LHCN-M2 (cell line): ENCODE measurements at places on chromosomes 4 and X. TPM values are rescaled to one million over a fixed set of nuclear protein-coding genes. Genes with fewer than 3 reads are reported as not detected.
A peak's percentile ranks its signal among the peaks of the same experiment; 100 is the strongest.

Gene SERPINA7
- not detected in 2 replicates for total RNA-seq

Gene MAGEB16
- total RNA-seq, result not detected in 2 replicates

Gene FGFBP2
- not detected in 2 replicates for total RNA-seq

Gene ANKRD17
- total RNA-seq, result 33.3 and 45.5 TPM in 2 replicates

Gene SPATA18
- total RNA-seq, result not detected in 2 replicates

Gene CITED1
- 0.17 and 1.0 TPM in 2 replicates for total RNA-seq

Gene PROM1
- total RNA-seq, result not detected in 2 replicates

Gene DGAT2L6
- not detected in 2 replicates for total RNA-seq

GRCh38 chrX:150663073-150663472 is 30.1 kb upstream of the MTMR1 start:
- no peak for DNase-seq

DNA sequence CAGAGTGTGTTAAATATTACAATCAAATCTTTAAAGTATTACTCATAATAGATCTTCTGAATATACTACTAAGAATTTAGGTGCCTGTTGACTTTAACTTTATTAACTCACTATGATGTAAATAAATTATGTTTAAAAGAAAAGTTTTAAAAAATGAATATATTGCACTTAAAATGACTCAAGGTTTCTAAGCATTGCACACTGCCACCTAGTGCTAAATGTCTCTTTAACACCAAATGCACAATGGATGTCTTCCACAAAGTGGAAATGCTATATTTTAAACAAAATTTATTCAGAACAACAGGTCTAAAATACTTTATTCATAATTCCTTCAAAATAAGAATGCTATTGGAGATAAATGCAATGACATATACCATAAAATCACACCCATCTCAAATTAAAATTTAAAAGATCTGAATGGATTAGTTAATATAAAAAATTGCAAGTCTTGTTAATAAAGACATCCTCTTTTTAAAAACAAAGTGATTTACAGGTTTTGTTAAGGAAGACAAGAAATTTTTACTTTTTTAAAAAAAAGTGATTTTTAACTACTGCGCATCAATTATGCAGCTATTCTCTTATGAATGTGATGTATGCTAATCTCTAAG is 5.5 kb downstream of the INPP4B start:
- peak; percentile 35 for DNase-seq

GRCh38 chrX:345020-345925 is 26.7 kb upstream of the GTPBP6 start:
- no peak for DNase-seq

DNA sequence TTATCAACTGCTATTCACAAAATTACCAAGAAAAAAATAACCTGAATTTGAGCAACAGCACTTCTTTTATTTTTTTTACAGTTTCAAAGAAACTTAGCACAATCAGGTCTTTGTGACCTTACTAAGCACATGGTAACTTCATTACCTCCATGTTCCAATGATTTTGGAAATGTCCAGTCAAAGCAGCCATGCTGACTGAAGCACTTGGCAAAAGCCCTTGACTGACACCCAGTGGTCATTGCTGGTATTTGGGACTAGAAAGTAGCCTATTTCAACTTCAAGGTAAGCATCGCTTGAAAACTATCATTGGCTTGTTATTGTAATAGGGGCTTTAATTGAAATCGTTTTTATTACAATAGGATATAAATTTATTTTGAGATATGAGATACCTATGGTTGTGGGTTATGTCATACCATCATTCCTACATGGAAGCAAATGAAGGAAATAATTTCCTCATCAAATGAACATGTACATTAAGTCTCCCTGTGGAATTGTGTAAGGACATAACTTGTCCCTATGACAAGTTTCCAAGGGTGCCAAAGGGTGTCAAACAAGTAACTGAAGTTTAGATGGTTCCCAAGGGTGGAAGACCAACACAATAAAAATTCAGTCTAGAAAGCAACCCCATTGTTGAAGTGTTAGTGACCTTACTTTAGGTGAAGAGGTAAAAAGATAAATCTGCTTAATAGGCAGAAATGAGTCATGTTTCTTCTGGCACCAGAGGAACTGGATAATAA is 15.2 kb upstream of the ANXA10 start:
- peak; percentile 66 for DNase-seq

DNA sequence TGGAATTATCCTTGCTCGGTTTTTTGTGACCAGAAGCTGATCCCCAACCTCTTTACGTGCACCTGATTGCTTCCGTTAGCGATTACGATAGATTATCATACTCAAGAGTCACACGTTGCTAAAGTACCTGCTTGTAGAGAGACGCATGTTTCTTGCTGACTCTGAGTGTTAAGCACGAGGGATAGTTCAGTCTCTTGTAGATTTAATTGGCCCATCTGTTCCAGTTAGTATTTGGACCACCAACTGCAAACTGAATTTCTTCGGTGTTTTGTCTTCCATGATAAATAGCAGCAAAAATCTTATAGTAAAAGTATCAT is 516 bp upstream of the COX18 start:
- no peak for DNase-seq

DNA sequence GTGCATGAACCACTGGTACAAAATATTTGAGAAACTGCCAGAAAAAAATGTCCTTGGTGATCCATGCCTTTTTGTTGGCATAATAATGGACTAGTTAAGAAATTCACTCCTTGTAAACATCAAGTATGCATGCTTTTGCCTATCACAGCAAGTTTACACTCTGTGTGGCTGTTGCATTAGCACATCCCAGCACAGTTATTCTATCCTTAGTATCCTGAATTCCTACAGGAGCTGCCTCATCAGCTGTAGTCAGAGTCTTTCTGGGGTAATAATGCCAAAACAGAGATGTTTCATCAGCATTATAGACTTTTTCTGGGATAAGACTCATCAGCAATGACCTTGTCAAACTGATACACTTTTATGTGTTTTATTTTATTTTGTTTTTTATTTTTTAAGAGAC is 82.8 kb downstream of the CHIC2 start:
- peak; percentile 17 for DNase-seq

DNA sequence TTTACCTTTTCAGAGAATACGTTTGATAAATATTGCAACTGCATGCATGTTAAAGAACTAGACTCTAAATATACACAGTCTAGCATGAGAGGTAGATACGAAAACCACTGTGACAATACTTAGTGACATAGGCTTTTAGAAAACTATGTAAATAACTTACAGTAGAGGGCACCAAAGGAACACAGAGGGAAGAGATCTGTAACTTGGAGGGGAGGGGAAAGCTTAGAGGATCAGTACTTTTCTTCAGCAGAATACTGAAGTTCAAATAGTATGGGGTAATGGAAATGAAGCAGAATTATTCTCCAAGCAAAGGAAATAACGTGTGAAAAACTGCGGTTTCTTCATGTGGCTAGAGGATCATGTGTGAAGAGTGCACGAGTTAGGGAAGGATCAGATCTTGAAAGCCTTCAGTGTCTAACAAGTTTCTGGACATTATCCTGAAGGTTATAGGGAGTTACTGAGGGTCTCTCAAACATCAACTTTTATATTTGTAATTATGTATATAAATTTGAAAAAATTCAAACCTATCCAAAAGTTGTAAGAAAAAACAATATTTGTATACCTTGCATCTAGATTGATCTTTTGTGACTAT is 264.3 kb downstream of the NPFFR2 start:
- peak; percentile 44 for DNase-seq

DNA sequence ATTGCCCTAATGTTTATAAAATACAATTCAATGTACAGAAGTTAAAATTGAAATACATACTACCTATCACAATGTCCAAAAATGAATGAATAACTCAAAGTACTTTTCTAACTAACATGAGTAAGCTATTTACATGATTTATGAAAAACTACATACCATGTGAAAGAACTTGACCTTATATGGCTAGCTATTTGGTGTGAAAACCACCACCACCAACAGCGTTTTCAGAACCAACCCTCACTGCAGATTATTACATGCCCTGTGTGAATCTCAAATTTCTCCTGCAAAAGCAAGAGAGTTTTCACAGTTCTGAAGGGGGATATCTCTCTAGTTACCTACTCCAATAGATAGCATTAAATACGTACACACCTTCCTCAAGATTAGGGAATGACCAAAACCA is 198.5 kb downstream of the SPATA18 start:
- no peak for DNase-seq

GRCh38 chr4:71784569-71785197 is 804 bp upstream of the GC start:
- DNase-seq, result no peak

- DNase-seq, result no peak
Observed at GRCh38 chrX:48784726-48785125, 1.7 kb upstream of the GATA1 start.

DNA sequence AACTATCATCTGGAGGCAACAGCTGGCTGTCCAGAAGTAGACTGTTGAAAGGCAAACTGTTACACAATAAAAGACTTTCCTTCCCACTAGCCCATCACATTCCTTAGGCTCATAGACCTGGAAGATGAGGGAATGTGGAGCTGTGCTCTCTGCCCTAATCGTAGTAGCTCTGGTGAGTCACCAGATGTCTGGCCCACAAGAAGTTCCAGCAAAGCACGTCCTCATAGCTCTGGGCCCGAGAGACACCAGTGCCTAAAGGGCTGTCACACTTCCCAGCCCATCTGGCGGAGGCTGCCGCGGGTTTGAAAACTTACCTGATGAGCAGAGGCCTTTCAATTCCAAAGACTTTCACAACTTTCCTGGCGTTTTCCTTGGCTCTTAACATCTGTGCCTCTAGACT is 81.7 kb upstream of the STOX2 start:
- DNase-seq, result peak; percentile 35

- peak; percentile 80 for DNase-seq
Observed at GRCh38 chr4:138310991-138311390, 68.8 kb upstream of the SLC7A11 start.

GRCh38 chr4:113410686-113411085 is 350.9 kb downstream of the CAMK2D start:
- DNase-seq, result no peak

- peak; percentile 14 for DNase-seq
Observed at GRCh38 chr4:6416518-6417286, 55.7 kb downstream of the PPP2R2C start.

- DNase-seq, result no peak
Observed at GRCh38 chr4:154528869-154529268, 21.3 kb downstream of the PLRG1 start.

DNA sequence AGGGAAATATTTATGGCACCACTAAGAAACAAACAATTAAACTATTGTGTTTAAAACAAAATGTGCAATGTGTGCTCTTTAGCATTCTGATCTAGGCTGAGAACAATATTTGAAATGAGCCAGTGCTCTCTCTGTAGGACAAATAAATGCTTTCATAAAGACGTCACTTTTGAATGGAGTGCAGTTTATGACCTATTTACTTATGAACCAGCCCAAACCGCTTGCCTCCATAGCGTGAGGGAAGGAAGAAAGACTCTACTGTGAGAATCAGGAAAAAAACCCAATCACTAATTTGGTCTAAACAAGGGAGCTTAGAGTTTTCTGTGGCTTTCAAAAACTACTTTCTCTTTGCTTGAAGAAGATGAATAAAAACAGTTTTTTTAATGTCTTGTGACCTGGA is 39.4 kb downstream of the SAT1 start:
- DNase-seq, result peak; percentile 34

DNA sequence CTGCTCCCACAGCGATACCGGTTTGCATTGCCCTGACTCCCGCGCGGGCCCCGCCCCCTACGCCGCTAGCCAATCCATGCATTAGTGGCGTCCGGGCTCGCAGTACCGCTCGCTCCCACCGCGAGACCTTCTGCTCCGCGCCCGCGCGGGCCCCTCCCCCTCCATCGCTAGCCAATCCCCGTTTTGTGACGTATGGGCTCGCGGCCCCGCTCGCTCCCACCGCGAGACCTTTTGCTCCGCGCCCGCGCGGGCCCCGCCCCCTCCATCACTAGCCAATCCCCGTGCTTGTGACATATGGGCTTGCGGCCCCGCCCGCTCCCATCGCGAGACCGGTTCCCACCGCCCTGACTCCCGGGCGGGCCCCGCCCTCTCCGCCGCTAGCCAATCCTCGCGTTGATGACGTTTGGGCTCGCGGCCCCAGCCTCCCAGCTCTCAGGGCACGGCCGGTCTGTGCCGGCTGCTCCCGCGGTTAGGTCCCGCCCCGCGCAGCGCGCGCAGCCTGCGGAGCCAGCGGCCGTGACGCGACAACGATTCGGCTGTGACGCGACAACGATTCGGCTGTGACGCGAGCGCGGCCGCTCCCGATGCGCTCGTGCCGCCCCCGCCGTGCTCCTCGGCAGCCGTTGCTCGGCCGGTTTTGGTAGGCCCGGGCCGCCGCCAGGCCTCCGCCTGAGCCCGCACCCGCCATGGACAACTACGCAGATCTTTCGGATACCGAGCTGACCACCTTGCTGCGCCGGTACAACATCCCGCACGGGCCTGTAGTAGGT is at the start of gene EMD:
TSS of gene EMD (plus strand) at position 497 of the 770 bp plus-strand sequence. CDS start at position 687, 190 bp downstream.
- DNase-seq, result peak; percentile 96

DNA sequence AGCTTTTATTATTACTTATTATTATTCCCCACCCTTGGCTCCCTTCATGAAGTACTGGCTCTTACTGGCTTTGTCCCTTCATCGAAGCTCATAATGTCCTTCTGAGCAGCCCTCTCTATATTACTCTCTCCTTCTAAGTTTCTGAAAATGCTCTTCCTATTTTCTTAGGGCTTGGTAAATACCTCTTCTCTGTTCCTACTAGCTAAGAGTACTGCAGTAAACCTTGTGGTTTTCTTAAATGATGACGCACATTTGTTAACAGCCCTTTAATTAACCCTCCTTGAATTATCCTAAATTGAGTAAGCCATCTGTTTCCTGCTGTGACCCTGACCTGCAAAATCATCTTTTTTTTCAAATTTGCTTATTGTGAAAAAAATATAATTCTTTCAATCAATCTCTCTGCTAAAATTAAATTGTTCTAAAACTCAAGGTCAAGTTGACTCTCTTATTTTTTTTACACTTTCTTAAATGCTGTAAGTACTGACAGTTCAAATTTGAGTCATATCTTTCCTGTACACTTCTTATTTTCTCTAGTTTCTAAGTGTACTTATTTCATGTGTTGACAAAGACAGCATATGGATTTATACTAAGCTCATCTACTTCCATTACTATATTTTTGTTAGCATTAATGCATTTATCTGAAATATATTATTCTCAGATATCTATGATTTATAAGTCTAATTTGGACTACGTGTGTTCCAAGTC is 148.9 kb downstream of the ADAM29 start:
- no peak for DNase-seq

DNA sequence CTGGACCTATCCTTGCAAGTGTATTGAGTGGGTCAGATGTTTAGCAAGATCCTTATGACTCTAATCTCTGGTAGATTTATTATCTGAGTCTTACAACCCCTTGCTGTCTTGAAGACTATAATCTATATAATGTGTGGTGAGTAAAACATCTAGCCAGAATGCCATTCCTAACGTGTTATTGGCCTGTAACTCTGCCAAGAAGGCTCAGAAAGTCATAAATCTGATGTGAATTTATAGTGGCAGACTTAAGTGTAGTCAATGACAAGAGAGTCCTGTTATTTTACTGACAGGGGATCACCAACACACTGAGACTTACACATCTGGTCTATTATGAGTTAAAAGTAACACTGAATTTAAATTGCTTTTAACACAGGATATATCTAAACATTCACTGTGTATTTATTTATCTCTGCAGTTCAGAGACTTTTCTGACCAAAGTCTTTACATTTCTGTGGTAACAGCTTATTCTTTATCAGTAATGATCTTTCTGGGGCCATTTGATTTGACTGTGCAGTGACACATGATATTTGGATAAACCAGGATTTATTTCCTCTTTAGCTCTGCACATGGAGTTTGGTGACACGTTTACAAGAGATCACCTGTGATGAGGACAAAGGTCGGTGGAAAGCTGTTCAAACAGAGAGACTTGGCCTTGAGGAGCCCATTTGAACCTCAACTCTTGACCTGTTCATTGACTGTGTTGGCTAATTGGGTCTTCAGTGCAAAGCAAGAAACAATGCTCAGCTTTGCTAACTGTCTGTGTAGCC is 415.8 kb downstream of the STIM2 start:
- DNase-seq, result no peak

GRCh38 chr4:114694770-114695169 is 96.2 kb downstream of the UGT8 start:
- DNase-seq, result peak; percentile 29
